Activated T-helper 17 cell treated with anti-CD3 and anti-CD28 coated beads, Interleukin-2, amount 50 U/mL, for 72 hours (primary cell): ENCODE measurements at places on chromosomes 7 and 10.

- no peak for ATAC-seq
These were observed 65.5 kb downstream of the C10orf143 start for GRCh38 chr10:130045091-130045652.

DNA sequence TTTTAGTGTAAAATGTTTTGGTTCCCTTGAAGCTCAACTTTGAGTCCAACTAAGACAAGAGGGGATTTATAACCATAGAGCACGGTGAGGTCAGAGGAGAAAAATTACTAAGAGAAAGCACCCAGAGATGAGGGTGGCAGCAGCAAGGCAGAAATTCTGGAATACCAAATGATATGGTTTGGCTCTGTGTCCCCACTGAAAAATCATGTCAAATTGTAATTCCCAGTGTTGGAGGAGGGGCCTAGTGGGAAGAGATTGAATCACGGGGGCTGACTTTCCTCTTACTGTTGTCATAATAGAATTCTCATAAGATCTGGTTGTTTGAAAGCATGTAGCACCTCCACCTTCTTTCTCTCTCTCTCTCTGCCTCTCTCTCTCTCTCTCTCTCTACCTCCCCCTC, 19.4 kb upstream of the AKR1C1 start:
- no peak for ATAC-seq

DNA sequence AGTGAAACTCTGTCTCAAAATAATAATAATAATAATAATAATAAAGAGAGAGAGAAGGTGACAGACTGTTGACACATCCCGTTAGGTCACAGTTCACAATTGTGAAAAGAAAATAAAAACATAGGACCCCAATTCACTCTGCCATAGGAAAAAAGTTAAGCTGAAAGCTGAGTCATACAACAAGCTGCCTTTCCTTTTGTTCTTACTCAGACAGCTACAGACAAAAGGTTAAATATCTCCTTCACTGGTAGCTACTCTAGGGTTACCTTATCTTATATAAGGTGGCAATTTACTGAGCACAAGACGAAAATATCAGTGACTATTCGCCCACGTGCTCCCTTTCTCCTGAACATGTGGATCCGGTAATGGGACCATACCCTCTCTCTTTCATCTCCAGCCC, 17.5 kb downstream of the TUBAL3 start:
- ATAC-seq, result peak; percentile 46

DNA sequence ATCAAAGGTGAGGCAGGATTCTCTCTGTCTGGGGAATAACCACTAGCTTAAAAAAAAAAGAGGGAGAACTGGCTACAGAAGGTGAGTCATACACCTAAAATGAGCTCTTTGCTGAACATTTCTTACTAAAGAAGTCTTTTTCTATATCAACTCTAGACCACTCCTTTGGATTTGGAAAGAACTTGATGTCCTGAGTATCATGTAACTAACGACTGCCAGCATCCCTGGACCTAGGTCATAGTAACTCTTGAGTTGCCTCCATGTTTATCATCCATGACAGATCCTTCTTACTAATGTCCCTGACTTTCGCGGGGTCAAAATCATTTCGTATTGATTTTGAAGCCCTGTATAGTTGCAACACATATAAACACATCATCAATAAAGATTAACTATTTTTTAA, 89.1 kb downstream of the CNOT4 start:
- ATAC-seq, result no peak

DNA sequence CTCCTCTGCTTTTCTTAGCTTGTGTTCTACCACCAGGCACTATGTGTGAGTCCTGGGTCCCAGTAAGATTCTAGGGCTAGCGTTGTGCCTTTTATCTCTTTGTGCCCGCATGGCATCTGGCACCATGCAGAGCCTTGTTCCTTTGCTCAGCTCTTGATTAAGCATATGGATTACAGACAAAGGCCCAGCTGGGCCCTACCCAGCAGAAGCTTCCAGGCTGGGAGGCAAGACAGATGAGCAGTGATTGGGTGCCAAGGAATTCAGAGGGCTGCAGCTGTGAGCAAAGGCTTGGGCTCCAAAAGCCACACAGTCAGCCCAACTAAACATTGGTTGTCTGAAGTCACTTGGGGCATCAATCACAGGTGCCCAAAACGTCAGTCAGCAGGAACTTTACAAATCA, 2.0 kb downstream of the ACSM6 start:
- no peak for ATAC-seq

DNA sequence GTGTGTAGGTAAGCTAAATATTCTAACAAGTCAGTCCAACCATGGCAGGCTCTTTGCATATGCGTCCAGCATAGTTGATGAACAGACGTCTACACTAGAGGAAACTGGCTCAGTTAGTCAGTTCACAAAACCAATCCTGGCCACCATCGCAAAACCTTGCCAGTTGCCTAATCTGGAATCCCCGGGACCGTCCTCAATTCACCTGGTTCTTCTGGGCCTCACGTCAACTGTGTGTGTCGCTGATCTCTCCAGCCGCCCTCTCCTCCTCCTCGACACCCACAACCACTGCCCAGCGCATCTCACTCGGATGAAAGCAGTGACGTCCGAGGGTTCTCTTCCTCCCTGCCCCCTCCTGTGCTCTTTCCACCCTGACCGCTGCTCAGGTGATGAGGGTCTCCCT, 217.8 kb upstream of the SH2B2 start:
- ATAC-seq, result no peak

DNA sequence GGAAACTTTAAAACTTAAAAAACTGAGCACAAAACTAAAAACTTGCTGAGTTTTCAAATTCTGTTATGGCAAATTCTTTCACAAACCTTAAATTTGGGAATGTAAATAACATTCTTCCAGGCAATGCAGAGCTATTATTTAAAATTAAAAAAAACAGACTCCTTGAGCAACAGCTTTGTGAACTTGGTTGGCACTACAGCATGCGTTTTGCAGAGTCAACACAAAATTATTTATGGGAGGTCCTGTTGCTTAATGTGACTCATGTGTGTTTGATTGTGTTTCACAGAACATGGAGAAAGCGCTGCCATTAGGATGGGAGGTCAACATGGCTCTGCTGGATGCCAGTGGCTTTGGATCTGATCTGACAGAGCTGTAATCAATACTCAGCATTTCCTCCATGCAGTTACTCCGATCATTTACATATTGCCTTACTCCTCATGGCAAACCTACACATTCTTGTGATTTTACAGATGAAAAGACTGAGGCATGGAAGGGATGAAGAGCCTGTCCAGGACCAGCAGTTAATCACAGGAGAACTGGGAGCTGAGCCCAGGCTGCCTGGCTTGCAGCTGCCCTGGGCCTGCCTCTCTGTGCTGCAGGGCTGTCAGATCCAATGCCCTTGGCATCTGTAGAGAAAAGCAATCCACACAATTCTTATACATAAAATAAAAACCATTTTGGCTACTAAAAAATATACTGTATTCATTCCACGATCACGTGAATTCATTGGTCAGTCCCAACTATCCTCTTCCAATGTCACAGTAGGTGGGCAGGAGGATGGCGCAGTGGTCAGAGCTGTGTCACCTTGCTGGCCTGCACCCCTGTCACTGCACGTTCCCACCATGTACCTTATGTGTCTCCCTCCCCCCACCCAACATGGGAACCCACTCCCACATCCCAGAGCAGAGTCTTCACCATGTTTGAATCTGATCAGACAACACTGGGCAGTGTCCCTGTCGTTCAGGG, 200.9 kb downstream of the CXCL12 start:
- ATAC-seq, result no peak

DNA sequence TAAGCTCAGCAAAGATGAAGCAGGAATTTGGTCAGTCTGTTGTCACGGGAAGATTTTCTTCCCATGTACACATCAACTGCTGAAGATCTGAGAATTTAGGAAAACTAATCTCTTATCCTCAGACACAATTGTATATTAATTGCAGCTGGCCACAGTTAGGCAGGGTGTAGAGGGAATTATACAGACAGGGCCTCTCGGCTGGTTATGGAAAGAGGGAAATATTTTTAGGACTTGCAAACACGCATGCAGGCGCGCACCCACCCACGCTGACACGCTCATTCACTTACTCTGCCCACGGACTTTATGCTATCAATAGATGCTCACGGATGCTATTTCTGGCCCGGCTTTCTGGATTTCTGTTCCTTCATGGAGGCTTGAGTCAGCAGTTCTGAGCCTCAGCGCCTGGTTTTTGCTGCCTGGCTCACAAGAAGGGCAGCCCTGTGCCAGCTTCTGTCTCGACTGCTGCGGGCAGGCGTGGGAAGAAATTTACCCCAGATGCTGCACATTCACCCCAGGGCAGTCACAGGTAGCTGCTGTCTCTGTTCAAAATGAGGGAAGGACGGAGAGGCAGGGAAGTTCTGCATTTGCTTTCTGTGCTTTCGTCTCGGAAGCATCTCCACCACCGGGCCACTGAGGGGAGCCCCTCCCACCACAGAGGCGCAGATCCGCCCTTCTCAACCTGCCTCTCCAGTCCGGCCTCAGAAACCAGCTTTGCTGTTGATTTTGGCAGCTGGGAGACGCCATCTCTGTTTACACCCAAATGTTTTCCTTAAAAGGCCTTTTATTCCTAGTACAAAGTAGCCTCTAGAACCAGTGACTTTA, 116.3 kb upstream of the BTBD16 start:
- ATAC-seq, result no peak

DNA sequence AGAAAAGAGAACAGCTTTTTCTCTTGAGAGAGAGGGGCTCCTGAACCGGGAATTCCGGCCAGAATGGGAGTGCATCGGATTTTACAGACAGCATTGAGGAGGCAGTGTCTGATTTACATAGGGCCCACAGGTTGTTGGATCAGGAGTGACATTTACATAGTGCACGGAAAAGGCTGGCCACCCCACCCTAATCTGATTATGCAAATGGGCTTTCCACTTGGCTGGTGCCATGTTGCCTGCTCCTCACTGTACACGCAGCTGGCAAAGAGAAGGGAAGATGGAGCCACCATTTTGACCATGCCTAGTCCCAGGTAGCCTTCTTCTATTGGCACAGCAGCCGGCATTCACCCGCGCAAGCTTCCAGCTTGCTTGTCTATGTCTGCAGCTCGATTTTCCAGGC, 77.5 kb upstream of the FAM171A1 start:
- ATAC-seq, result no peak

GRCh38 chr7:43758822-43759683, 573 bp downstream of the BLVRA start:
- ATAC-seq, result peak; percentile 73

GRCh38 chr7:96349572-96349971, 27.7 kb upstream of the SLC25A13 start:
- ATAC-seq, result no peak

DNA sequence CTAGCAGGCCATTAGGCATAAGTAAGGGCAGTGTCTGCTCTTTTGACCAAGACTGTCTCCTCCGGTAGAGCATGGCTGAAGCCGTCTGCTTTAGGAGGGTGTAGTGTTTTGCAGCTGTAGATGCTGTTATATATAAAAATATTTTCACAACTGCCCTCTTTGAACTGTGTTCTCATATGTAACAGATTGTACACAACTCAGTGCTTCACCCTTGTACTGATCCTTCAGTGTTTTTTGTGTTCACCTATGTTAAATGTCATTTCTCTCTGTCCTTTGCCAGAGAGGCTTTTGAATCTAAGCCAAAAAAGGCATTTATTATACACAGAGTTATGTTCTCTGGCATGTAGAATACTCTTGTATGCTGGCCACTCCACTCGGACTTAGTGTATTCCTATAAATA, 135.5 kb downstream of the BICC1 start:
- ATAC-seq, result no peak

GRCh38 chr7:96219378-96220130, 102.3 kb downstream of the SLC25A13 start:
- no peak for ATAC-seq

DNA sequence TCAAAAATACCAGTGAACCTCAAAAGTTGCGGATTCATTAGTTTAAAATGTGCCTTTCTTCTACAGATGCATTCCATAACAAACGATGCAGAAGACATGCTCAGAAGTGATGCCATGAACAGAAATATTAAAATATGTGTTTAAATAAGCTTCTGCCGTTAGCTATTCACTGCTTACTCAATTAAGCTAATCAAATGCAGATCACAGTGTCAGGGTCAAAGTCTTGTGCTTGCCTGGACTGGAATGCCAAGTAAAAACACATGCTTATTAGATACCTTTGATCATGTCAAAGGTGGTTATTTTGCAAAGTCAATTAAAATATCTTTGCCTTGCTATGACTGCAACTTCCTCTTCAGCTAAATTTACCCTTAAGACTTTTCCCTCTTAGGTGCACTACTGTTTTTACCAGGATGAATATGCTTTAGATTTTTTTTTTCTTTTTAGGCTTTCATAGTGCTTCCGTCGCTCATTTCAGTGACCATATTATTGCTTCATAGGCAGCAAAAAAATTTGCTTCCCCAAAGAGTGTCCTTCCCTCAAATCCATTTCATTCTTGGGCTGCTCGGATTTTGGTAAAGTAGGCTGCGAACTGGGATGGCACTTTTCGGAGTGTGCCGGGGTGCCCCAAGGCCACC, 905 bp downstream of the ASB13 start:
- peak; percentile 3 for ATAC-seq

DNA sequence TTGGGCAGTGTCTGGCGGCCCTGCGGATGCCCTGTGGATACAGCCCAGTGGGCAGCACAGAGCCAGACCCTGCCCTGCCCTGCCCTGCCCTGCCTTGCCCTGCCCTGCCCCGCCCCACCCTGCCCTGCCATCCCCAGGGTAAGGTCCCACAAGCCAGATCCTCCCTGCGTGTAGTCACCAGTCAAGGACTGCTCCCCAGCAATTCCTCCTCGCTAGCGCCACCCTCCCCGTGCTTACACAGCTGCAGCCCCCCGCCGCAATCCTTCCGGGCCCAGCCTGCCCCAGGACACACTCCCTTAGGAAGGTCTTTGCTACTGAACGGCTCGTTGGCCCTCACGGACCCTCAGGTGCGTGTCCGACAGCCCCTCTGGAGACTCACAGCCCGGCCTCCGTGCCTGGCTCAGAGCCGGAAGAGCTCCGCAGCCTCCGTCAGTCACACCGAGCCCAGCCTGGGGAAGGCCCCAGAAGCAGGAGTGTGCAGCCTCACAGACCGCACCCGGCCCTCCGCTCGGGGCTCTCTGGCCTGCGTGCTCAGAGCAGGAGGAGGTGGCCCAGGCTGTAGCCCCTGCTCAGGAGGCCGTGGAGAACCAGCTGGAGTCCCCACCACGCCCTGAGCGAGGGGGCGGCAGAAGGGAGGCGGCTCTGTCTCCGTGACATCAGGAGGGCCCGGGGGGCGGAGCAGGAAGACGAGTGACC, 68.3 kb downstream of the PWWP2B start:
- ATAC-seq, result no peak

DNA sequence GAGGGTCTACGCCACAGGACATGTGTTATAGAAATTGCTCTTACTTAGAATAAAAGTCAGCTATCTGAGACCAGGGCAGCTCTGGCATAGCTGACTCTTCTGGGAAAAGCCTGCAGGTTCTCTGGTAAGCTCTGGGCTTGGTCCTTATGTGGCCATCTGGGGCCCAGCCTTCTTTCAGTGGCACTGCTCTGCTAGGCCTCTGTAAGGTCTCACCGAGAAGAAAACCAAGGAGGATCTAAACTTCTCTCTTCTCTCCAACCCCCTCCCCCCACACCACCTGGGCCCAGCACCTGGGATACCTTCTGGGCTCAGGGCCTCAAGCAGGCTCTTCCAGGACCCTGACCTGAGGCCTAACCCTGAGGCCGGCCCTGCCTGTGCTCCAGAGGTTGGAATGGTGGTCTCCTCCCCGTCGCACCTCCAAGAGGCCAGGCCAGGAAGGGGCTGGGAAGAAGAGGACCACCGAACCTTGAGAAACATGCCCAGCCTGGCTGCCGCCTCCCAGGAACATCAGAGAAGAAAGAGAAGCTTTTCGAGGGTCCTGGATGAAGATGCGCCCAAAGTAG, 323.6 kb downstream of the GFRA1 start:
- ATAC-seq, result no peak
